ENCODE measurements at places on chromosomes 6 and 20.

DNA sequence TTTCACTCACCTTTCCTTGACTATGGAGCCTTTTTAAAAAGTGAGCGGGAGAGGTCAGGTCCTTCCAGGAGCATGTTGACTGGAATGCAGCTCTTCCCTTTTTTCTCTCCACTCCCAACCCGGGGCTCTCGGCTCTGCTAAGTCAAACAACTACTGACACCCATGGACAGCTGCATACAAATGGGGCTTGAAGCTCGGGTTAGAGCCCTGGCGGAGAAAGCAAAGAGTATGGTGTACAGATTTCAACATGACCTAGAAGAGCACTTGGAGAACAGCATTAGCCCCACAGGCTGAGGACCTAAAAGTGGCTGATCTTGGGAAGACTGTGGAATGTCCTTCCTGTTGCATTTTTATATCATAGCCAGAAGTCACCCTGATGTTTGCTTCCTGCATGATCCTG lies 162.0 kb upstream of the STMND1 start:
- DNase-seq = no peak

DNA sequence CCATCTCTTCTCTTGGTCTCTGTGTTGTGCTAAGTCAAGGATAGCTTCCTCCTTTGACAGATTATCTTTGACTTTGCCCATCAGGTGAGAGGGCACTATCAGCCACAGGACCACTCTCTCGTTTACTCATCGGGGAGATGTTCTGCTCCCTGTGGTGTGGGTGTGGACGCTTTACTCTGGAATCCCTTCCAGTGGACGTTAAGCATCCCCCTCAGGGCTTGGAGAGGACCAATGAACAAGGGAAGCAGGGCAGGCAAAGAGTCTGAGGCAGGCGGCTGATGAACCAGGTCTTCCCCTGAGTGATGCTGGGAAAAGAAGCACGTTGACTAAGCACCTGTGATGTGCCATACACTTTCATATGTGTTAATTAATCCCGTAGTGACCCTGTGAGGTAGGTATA lies 21.0 kb upstream of the RNF24 start:
- DNase-seq = no peak

DNA sequence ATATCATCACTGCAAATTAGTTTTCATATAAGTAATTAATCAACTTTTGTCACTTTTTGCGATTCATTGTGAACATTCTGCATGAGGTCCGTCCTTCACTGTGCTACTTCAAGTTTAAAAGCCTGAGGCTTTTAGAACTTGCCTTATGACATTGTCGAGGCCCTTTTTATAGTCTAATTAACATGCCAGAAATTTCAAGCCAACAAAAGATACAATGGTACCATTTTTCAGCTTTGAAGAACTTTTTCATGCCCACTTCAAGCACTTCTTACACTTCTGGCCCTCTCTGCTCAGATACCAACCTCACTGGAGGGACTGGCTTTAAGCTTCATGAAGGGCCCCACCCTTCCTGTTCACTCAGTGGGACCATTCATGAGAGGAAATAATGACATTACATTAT lies 323.1 kb downstream of the TPBG start:
- no peak for DNase-seq

DNA sequence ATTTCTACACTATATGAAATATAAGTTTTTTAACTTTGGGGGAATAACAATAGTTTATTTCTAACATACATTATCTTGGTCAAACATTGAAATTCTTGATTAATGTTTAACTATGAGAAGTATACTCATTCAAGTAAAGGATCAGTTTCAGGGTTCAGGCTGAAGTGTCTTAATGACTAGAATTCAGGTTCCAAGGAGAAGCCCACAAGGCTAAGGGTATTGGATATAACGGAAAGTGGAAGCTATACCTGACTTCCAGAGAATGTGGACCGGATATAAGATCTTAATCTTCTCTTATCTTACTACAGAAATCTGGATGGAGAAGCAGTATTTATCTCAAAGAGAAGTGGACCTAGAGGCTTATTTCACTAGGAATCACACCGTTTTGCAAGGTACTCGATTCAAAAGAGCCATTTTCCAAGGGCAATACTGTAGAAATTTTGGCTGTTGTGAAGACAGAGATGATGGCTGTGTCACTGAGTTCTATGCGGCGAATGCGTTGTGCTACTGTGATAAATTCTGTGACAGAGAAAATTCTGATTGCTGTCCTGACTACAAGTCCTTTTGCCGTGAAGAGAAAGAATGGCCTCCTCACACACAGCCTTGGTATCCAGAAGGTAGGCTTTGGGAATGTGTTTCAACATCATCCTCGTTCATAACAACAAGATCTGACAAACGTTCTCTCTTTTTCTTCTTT lies at the start of gene TINAG:
TSS of gene TINAG (plus strand) at position 153 of the 697 bp plus-strand sequence. CDS start at position 263, 110 bp downstream.
- DNase-seq = no peak

DNA sequence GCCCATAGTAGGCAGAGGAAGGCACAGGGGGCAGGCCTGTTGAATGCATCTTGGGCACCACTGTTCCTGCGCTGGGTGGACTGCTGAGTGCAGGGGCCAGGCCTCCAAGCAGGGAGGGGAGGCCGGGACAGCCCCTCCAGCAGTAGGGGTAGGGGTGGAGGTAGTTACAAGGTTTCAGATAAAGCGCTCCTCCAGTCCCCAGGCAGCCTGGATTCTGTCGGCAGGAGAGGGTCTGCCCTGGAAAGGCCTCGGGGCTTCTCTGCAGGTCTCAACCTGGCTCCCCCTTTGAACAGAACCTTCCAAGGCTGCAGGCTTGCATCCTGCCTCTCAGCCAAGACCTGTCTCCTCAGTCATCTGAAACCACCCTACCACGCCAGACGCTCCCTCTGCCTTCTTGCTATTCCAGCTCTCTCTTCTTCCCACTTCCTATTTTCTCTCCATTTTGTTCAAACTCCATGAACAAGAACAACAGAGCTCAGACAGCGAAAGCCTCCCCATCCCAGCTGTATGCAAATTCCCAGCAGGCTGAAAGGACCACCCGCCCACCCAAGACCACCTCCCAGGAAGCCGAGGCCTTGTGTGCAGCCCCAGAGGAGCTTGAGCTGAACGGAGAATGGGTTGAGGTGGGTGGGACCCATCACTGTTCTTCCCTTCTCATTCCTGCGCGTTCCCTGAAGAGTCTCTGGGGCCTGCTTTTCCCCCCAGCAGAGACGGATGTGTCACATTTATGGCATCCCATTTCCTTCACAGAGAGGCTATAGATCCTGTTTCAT lies 1.4 kb downstream of the MLN start:
- DNase-seq = no peak

- DNase-seq = no peak
These were observed 28.7 kb downstream of the SLCO4A1 start for GRCh38 chr20:62670998-62671397.

DNA sequence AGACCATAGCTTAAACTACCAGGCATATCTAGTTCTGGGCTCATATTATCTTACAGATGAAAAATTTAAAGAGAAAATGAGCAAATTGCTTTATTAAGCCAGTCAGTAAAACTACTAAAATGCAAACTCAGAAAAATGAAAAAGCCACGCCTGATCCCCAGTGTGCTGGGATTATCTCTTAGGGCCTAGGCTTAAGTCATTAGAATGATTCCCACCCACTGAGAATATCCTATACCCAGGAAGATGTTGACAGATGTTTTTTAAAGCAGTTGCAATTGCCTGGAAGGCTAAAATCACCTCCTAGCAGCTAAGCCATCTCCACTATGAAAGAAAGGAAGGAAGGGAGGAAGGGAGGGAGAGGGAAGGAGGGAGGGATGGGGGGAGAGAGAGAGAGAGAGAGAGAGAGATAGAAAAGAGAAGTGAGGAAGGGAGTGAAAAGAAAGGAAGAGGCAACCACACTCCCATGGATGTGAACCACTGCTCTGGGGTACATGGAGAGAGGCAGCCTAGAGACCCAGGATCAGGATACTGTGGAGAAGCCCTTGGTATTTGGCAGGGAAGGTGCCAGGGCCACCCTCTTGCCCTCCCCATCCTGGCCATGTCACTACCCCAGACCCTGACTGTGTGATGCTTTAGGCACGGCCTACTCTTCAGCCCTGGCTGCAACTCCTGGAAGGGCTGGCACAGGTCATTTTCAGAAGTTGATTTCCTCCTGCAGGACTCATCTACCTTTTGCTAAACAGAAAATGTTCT lies 21.9 kb downstream of the NEDD9 start:
- no peak for DNase-seq

DNA sequence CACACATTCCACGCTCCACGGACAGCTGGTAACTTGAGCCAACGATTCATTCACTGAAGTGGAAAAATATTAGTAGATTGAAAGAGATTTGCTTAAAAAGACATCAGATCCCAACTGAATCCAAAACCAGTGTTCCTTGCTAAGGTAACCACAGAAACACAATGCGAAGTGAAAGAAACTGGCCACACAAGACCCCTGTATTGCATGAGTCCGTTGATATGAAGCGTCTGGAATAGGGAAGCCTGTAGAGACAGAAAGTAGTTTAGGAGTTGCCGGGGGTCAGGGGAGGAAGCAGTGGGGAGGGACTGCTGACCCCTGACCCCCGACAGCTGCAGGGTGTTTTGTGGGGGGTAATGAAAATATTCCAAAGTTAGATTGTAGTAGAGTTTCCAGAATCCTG lies 10.0 kb downstream of the PCK1 start:
- no peak for DNase-seq

DNA sequence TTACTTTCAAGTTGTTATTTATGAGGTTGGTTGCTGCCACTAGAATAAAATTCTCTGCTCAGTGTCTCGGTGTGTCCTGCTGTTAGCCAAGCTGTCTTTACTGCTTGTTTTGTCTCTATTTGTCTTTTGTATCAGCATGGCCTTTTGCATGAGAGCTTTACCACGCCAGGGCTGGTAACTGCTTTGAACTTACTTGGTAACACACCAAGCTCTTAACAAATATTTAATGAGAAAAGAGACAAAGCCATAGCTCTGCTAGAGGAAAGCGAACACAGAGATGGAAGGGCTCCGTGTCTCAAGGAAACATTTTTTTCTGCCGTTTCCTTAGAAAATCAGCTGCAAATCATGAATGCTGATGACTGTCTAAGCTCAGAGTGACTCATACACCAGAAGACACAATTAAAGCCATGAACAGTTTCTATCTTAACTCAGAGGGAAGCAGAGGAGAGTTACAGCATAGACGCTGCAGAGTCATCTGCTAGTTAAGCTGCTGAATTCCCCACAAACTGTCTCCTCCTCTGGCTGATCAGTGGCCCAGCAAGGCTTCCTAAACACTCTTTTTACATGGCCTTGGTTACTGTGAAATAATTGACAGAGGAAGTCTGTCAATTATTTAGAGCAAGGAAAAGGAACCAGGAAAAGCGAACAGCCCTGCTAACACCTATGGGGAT lies 44.8 kb downstream of the AGPAT4 start:
- DNase-seq = no peak
